CD4-positive, alpha-beta T cell treated with Interferon gamma for 1 hour (primary cell): ENCODE measurements at places on chromosomes 5 and 9.

DNA sequence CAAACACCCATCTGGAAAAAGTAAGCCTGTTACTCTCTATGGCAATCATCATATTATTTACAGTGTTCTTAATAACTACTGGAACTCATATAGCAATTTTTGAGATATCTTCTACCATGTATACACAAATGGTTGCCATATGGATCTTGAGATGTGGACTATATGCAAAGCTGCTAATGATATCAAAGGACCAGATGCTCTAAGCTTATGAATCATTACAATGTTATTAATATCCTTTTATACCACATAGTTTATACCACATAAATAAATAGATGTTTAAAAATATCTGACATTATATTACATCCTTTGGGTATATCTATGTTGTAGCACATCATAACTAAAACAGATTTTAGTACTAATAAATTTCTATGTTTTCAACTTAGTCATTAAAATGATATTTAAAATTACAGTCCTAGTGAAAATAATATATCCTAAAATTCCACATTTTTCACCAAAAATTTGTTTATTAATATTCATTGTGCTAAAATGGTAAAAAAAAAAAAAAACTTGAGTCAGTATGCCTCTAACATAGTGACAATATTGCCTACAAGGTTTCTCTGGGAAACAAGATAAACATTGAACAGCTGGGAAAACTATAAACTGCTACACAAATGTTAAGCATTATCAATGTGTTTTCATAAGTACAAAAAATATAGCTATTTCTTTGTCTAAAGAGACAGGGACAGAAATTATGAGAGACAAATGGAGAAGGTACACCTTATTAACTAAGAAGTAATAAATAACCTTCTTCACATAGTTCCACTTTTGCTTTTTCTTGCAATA lies 85.5 kb downstream of the DTWD2 start:
- no peak for DNase-seq

DNA sequence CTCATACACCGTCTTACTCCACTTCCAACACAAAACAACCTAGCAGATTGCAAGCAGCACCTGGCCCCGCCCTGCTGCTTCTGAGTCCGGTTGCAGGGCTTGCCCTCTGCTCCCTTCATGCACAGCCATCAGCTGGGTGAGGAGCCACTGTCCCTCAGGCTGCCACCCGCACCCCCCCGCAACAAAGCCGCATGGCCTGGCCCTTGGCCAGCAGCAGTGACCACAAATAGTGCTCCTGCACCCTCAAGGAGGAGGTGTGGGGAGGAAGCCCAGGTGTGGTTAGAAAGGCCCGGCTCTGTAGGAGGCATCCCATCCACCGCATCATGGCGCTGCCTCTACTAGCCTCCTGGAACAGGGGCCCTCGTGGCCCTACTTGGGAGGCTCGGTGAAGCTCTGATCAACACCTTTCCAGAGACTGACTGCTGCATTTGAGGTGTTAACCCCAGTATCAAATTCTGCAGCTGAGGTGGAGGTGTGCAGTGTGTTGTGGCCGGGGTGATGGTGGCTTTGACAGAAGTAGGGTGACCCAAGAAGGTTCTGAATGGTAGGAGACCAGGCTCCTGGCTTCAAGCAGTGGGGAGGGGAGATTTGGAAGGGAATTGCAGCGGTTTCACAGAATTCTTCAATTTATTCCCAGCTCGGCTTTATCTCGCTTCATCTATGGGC lies 52.7 kb downstream of the WNK2 start:
- no peak for DNase-seq

DNA sequence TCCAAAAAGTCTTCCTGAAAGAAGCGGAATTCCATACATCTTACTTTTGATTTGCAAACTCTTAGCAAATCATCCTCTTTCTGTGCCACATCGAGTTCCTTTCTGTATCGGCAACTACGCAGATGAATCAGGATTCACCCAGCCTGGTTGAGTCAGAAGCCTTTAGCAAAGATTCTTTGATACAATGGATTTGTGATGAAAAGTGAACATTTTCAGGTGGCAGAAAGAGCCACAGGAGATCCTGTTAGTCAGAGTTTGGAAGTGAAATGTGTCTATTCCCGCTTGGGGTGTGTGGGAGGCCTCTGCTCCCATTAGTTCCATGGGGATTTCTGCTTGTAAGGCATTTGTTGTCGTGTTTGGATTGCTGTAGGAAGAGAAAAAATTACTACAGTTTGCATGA lies 351.8 kb upstream of the WWC1 start:
- DNase-seq, result no peak

- DNase-seq, result no peak
Measured at GRCh38 chr5:94545870-94546625, 72.4 kb downstream of the KIAA0825 start.

DNA sequence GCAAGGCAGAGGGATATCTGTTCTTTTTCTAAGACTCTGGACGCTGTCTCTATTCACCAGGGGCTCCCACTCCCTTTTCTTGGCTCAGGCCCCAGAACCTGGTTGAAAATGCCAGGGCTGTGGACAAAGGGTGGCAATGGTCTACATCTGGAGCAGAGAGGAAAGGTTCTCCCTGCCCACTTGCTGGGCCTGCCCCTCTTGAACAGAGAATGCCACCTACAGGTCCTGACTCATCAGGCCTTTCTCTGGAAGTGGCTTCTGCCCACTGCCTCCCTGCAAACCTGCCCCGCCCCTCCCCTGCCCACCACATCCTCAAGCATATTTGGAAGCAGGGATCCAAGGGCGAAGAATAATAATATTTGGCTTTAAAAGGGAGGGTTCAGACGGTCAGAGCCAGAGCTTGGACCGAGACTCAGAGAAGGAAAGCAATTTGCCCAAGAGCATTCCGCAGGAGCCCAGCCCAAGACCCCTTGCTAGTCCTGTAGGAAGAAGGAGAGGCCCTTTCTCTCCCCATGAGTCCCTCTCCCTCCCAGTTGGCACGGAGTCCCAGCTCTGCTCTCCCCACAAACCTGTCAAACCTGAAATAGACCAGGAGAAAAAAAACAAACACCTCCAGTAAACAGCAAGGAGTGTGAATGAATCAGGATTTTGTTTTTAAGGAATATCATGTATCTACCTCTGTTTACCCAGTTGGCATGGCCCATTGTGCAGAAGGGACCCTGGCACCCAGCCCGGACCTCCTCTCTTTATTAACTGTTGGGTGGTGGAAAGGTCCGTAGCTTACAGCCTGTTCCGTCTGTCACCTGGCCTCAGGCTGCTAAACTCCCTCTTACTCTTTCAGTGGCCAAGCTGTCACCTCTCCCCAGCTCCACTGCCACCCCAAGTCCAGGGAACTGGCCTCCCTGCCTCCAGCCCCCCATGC lies 37.7 kb upstream of the STXBP1 start:
- no peak for DNase-seq

- no peak for DNase-seq
Measured at GRCh38 chr5:120605325-120606079, 141.4 kb downstream of the PRR16 start.

- no peak for DNase-seq
Measured at GRCh38 chr5:91170266-91170665, 212.9 kb downstream of the ARRDC3 start.

- no peak for DNase-seq
Measured at GRCh38 chr5:94469894-94470329, 148.5 kb downstream of the KIAA0825 start.
